ENCODE measurements at places on chromosomes 12 and 14.
A peak's percentile ranks its signal among the peaks of the same experiment; 100 is the strongest.

- DNase-seq = no peak
Measured at GRCh38 chr12:29374913-29375312, 6.1 kb downstream of the ERGIC2 start.

- no peak for DNase-seq
Measured at GRCh38 chr12:120846721-120847120, 57.4 kb downstream of the SPPL3 start.

DNA sequence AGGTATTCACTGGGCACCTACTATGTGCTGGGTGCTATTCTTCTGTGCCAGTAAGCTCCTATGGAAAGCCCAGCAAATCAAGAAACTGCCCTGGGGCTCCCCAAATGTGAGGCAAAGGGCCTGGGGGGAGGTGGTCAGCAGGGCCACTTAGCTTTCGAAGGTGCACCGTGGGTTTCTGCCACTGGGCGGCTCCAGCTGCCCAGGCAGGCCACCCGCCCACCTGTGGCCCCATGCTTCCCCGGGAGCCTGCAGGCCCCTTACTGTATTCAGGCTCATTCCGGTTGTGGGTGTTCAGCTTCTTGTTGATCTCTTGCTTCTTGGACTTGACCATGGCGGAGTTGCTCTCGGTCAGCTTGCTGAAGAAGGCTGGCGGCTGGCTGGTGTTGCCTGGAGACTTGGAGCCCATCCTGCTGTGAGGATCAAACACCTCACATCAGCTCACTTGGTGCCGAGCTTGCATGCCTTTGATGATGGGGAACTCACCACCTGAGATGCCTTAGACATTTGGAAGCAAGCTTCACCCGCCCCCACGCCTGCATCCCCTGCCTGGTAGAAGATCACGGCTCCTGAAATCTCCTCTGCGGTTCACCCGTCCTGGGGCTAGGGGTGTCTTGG is 37.3 kb downstream of the RFLNA start:
- no peak for DNase-seq

DNA sequence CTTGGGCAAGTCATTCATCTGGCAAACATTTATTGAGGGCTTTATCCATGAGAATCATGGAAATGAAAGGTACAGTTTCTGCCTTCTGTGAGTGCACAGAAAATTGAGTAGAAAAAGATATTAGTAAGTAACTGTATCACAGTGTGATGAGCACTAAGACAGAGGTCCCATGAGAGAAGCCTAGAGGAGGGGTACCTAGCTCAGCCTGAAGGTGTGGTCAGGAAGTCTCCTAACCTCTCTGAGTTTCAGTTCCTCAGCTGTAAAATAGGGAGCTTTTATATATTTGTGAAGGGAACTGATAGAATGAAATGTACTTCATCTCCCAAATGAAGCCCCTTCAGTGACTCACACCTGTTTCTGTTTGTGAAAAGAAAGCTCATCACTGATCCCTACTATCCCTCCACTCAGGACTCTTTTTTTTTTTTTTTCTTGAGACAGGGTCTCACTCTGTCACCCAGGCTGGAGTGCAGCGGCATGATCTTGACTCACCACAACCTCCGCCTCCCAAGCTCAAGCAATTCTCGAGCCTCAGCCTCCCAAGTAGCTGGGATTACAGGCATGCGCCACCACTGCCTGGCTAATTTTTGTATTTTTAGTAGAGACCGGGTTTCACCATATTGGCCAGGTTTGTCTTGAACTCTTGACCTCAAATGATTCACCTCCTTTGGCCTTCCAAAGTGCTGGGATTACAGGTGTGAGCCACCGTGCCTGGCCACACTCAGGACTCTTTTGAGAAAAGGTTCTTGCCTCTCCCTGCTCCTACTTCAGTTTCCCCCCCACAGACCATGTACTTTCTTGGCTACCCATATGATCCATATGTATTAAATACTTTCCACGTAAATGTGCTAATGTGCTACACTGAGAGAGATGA is 93.7 kb upstream of the FUT8 start:
- no peak for DNase-seq

DNA sequence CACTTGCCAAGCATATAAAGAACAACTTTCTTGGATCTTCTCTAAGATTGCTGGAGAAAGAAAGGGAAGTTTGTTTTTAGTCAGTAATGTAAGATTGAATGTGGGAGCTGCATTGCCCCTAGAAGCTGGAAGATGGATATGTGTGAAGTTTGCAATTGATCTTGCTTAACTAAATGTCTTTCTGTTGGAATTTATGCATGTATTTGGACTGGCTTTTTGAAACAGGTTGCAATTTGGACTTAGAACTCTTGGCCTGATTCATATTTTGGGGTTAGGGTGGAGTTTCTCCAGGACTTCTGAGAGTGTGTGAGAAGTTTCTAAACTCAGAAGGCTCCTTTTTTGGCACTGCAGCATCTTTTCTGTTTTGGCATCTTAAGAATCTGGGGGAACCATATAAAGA is 26.4 kb downstream of the IFT43 start:
- DNase-seq = no peak

DNA sequence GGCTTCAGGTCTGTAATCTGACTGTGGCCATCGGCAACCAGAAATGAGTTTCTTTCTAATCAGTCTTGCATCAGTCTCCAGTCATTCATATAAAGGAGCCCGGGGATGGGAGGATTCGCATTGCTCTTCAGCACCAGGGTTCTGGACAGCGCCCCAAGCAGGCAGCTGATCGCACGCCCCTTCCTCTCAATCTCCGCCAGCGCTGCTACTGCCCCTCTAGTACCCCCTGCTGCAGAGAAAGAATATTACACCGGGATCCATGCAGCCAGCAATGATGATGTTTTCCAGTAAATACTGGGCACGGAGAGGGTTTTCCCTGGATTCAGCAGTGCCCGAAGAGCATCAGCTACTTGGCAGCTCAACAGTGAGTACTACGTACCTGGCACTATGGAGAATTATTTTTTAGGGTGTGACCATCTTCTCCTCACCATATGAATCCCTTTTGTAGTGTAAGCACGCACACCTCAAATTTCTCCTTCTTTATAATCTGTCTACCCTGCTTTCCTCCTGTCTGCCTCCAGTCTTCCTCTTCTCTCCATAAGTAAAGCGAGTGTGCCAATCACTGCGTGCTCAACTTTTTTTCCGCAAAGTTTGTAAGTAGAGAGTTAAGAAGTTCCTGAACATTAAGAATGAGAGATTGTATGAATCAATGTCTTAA is at the start of gene TPH2:
Gene TPH2, plus strand, starts transcription at position 118 of the 658 bp plus-strand sequence. Its CDS starts 142 bp downstream, at position 260.
- DNase-seq = peak; percentile 79

Measured in NCI-H526 (cell line).